ENCODE measurements at places on chromosomes 2 and 18.

DNA sequence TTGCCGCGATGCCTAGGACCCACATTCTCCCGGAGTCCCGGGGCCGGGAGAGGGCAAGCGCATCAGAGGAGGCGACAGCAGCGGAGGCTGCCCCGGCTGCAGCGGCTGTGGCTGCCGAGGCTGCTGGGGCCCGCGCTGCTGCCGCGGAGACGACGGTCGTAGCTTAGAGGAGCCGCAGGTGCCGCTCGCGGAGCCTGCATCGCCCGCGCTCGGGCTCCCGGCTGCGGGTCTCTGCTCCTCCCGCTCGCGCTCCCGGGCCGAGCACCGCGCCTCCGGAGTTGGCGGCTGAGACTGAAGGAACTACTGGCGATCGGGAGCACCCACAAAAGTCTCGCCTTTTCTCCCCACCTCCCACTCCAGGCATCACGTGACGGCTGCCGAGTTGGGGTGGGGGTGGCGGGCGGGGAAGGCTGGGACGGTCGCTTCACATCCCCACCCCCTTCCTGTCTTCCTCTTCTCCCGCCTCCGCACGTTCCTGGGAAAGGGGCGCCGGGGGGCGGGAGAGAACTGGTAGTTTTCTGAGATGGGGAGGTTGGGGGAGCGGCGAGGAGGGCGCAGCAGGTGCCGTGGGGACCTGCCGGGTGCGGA lies at the start of gene LYPD1:
LYPD1 (minus strand) TSS at position 298 of the 588 bp plus-strand sequence; CDS start at position 25, 273 bp downstream.
- no peak for DNase-seq

DNA sequence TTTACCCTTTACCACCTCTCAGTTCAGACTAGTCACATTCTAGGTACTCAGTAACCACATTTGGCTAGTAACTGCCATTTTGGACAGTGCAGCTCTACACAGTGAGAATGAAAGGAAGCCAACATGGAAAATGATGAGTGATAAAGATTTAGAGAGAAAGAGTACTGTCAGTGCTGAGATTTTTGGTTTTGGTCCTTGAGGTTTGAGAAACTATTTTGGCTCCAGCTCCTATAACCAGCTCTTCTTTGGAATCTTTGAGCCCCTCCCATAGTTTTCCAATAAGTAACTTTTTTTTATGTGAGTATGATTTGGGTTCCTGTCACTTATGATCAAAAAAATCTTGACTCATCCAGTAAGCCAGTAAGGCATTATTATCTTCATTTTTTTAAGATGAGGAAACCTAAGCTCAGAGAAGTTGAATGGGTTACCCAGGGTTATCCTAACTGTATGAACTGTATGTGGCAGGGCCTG lies 173.0 kb downstream of the BABAM2 start:
- no peak for DNase-seq

DNA sequence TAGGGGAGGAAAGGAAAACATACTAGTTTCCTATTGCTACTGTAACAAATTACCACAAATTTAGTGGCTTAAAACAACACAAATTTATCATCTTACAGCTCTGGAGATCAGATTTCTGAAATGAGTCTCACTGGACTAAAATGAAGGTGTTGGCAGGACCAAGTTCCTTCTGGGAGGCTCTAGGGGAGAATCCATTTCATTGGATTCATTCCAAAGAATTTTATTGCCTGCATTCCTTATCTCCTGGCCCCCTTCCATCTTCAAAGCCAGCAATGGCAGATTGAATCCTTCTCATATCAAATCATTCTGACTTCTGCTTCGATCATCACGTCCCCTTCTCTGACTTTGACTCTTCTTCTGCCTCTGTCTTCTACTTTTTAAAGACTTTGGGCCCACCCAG lies 250.9 kb downstream of the IRS1 start:
- DNase-seq: no peak

- no peak for DNase-seq
Measured at GRCh38 chr2:151638191-151638933, 95.9 kb downstream of the NEB start.
